ENCODE measurements at places on chromosomes 12 and 14.

GRCh38 chr14:75273272-75274049 is 5.2 kb upstream of the FOS start:
- DNase-seq = peak; percentile 56

DNA sequence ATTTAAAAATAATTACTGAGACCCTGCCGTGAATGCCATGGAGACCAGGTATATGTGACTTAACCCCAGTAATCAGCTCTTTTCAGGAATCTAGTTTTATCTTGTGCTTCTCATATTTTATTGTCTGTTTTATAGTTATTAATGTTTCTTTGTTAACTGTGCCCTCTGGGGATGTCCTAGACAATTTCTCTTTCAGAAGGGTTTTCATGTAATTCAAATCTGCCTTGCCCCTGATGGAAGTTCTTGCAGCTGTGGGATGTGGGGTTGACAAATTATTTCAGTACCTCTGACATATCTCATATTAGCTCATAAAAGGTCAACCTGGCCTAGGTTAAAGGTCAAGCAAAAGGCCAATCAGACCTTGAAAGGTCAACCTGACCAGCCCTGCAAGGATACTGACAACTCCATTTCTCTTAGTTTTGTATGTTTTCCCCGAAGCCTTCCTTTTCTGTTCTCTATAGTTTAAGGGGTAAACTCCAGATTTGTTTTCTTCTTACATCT is 182.3 kb downstream of the SLC41A2 start:
- no peak for DNase-seq

DNA sequence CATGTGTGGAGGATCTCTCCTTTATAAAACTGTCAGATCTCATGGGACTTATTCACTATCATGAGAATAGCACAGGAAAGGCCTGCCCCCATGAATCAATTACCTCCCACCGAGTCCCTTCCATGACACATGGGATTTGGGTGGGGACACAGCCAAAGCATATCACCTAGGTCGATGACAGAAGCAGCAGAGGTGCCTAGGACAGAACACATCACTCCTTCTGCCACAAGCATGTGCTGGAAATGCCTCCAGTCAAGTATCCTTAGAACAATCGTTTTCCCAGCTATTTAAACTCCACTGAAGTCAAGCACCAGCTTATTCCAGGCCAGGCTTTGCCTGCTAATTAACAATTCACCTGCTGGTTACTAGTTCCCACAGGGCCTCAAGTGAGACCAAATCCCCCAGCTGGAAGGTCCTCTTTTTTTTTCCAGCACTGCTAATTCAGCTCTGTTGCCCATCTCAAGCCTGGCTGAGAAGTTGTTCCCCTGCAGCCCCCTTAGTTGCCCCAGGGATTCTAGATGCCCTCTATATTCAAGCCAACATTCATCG is 212.3 kb upstream of the NUDT4 start:
- no peak for DNase-seq

- peak; percentile 18 for DNase-seq
Measured at GRCh38 chr14:67526676-67527459, 6.2 kb upstream of the PLEKHH1 start.

- no peak for DNase-seq
Measured at GRCh38 chr12:1934831-1935230, 16.4 kb upstream of the CACNA2D4 start.

DNA sequence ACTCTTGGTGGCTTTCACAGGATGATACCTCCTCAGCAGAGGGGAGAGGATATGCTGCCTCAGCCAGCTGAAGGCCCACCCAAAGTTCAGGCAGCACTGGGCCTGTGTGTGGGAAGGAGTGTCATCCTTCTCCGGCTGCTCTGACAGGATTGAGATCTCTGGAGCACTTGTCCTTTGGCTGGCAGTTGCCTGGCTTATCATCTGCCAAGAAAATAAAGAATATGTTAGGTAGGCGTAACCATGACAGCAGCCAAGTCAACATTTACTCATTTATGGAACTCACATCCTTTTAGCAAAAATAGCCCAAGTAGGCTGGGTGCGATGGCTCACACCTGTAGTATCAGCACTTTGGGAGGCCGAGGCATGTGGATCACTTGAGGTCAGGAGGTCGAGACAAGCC is 68.5 kb downstream of the PPFIBP1 start:
- DNase-seq = peak; percentile 67

DNA sequence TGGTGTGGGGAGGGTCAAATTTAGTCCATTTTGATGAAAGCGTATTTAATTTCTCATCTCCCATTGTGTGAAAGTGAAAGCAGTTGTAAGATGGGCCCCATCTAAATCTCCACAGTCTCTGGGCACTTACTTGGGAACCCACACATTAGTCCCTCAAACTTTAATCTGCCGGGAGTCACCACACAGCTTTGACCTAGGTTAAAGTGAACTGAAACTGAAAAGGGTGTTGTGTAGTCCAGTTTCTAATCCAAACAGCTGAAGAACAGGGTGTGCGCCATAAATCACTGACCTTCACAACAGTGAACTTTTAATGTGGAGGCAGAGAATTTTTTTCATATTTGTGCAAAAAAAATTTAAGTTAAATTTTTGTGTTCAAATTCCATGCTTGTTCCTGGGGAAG is 48.4 kb upstream of the PTPRO start:
- no peak for DNase-seq

DNA sequence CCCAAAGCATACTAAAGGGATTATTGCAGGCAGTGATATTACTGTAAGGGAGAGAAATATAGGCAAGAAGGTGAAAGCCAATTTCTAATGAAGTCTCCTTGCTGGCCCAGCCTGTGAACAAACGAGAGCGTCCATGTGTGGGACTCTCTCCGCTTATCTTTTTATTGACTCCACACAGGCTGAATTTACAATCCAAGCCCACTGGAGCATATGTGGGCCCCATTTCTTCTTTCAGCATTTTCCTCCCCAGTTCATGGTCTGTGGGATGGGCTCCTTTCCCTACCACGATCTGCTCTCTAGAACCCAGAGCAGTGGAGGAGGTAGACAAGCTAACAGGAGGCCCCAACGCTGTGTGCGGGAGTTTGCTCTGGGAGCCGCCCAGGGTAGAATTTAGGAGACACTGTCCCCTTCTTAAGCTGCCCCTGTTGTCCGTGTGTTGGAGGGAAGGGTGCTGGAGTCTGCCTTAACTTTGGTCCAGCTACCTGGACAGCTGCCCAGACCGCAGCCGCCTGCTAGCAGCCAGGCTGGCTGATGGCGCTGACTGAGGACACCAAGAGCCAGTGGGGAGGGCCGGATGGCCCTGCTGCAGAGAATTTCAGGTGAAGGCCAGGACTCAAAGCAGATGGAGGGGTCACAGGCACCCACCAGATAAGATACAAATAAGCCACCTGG is 3.2 kb upstream of the HOXC11 start:
- no peak for DNase-seq

DNA sequence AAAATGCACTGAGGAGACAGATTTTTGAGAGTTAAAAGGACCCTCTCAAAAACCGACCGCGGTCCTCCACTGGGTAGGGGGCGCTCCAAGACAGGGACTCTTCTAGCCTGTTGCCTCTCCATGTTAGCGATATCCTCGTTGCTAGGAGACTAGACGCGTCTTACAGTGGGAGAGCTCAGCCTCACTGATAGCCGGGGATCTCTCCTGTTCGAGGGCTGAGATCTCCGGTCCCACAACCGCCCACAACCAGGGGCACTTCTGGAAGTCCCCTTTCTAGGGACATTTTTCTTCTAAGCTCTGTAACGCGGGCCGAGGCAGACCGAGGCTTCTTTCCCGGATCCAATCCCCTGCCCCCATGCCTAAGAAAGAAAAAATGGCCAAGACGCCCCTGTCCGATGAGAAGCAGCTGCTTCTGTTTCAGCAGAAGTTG is 21.3 kb downstream of the FKBP11 start:
- peak; percentile 77 for DNase-seq

GRCh38 chr12:116590561-116590960 is 31.4 kb downstream of the MAP1LC3B2 start:
- no peak for DNase-seq

DNA sequence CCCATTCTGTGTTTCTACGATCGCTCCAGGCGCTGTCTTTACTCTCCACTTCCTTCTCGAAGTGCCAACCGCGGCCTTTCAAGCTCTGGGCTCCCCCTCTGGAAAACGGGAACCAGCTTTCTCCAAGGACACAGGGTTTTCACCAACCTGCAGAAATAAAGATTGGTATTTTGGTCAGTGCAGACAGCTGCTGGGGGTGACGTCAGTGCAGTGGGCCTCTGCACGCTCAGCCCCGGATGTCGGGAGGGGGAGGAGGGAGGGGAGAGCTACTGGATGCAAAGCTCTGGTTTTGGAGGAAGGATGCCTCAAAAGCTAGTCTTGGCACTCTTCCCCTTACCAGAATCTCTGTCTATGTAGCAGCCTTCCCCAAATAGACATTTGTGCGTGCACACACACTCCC is 19.9 kb downstream of the HRK start:
- DNase-seq = peak; percentile 62

DNA sequence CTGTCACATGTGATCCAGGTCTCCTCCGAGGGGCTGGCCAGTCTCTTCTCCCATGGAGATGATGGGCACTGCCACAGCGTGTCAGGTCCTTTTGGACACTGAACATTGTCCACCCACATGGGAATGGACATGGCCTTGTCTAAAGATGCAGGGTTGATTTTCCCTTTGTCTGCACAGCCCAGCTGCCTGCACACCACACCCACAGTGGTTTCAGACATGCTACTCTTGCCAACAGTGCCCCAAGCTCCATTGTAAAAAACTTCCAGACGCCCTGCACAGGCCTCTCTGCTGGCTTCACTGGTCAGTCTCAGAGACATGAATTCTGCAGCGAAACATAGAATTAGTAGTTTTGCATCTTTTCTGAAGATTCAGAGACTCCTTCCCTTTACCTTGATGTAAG is 18.5 kb downstream of the CD163 start:
- DNase-seq = no peak

DNA sequence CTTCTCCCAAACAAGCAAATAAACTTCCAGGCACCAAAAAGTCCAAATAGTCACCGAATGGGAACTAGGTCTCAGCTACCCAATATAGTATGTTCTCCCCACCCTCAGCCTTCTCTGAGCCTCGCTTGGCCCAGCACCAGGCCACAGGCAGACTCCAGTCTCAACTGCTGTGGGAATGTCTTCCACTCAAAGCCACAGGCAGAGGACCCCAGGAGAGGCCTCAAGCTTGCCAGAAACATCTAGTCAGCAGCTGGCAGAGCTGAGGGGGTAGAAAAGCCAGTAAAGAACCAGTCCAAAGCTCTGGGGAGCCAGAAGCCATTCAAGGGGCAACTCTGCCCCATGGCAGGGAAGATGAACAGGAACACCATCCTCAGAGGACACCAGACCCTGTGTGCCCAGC is 41.8 kb downstream of the FMNL3 start:
- DNase-seq = peak; percentile 29

- DNase-seq = no peak
Measured at GRCh38 chr14:31572955-31573354, 11.8 kb downstream of the NUBPL start.

DNA sequence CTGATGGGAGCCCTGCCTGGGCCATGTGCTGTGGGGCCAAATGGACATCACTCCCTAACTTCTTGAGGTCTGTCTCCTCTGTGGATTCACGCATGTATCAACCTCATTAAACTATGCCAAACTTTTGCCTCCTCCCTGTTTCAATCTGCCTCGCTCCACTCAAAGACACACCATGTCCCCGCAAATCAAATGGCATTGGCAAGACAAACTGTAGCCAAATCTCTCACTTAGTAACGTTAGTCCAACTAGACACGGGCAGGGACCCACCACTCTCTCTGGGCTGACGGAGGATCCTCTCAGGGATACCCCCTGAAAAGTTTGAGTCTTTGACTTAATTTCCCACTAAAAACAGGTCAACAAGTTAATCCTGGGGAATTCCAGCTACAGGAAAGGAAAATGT is 8.0 kb downstream of the ZBTB39 start:
- no peak for DNase-seq

All from stromal cell of bone marrow (primary cell).